ENCODE measurements at places on chromosomes 12 and 14.

GRCh38 chr12:128258866-128259555 is 8.0 kb upstream of the TMEM132C start:
- DNase-seq = no peak

DNA sequence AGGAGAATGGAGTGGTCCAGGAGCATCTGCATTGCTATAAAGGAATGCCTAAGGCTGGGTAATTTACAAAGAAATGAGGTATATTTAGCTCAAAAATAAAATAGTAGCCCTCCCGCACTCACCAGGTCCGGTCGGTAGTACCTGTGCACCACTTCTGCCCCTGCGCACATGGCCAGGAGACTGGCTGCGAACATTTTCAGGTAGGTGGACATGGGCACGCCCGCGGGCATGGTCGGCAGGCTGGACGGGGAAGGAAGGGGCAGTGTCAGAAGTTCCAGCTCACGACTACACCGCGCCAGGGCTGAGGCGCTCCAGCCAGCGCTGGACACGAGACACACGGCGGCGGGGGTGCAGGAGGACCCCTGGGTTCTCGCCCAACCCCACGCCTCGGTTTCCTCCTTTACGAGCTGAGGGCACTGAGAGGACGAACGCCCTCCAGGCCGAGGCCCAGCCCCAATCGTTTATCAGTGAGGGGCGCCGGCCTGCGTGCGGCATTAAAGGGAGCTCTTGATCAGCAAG is 9.1 kb upstream of the TDG start:
- DNase-seq = no peak

DNA sequence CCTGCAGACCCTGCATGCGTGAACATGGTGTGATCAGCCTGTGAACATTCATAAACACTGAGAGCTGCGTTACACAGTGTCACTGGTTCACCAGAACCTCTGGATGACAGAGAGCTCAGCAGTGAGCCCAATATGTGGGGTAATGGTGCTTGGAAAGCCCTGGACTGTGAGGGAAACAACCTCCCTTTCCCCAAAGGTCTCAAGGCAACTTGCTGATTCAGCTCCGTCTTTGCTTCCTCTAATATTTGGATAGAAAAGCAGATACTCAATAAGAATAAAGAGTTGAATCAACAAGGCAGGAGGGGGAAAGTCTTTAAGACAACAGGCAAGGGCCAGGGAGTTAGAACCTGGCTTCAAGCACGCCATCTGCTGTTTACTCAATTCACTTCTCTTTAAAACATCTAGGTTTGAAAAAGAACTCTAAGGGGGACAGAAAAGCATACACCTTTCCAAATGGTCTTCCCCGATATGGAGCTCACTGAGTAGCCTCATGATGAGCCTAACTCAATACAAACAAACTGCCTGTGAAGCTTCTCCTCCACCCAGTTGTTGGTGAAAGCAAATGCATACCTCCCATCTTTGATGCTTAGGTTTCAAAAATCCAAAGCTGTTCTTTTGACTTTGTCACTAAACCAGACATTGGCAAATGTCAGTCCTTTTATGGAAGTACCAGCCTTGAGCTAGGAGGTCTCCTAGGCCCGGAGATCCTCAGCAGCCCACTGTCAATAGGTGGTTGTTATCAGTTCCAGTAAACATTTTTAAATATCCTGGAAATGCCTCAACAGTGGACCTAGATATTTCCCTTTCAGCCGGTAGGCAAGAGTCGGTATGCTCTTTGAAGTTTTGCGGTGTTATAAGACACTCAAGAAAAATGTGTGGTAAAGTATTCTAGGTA is 76.1 kb downstream of the SAMD4A start:
- DNase-seq = no peak

DNA sequence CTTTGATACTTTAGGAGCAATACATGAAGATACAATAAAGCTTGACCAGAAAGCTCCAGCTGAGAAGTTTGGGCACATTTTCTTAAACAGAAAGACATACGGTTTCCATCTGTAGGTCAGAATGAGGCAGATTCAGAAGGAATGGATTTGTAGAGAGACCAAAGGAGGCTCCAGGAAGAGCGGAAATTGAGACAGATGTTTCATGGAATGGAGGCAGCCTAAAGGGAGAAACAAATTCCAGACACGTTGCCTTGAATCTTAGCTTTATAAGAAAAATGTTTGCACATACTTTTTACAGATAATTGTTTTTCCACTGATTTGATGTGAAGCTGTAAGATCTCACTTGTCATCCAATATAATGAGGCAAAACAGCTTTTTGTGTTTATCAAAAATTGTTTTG is 24.8 kb downstream of the EPYC start:
- DNase-seq = peak; percentile 43

DNA sequence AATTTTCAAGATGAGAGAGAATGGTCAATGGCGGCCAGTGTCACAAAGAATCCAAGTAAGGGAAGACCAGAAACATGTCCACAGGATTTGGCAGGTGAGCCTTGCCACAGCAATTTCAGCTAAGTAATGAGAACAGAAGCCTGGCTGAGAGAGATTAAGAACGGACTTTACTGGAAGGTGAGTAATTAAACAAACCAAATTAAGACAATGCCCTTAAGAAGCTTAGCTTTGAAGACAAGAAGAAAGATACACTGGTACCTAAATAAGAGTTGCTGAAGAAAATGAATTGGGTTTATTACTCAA is 145.4 kb upstream of the PLEKHG7 start:
- DNase-seq = no peak

DNA sequence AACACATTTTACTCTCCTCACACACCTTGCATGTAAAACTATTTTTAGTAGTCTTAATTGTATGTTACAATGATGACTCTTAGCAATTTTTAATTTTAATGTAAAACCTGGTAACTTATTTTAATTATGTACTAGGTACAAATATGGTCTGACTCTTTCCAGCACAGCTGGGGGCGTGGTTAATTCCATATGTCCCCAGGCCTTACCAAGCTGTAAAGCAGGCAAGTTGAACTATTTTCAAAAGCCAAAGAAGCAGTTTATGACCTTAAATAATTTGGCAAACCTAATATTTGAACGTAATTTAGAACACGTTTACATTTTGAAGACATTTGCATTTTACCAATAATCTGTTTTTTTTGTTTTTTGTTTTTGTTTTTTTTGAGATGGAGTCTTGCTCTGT is 9.3 kb upstream of the ACOT6 start:
- no peak for DNase-seq

DNA sequence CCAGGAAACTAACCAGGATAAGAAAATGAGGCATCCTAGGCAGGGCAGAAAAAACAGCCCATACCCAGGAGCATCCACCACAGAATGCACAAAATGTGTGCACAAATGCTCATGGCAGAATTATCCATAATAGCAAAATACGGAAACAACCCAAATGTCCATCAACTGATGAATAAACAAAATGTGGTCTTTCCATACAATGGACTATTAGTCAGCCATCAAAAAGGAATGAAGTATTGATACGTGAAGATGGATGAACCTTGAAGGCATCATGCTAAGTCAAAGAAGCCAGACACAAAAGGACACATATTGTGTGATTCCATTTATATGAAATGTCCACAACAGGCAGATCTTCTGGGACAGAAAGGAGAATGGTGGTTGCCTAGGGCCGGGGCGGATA is 19.1 kb downstream of the HRK start:
- DNase-seq = no peak

GRCh38 chr14:100675699-100676684 is 50.7 kb upstream of the DLK1 start:
- DNase-seq = no peak

DNA sequence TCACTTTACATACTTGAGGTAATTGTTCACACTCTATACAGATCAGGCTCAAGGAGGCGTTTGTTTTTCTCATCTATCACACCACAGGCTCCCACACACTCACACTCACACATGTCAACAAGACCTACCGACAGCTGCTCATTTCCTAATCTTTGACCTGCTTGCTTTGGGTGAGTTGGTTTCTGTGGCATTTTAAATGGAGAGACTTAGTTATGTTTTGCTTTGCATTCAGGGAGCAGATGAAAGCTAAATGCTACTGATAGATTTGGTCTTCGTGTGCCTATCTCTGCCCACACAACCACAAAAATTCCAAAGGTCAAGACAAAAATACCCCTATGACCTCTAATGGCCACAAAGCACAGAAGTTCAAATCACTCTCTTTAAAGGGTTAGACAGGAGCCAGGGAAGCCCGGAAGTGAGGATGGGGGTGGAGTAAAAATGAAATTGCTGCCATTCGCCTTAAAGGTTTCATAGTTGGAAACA is 203.5 kb upstream of the G2E3 start:
- DNase-seq = no peak

GRCh38 chr12:127556231-127556886 is 710.6 kb upstream of the TMEM132C start:
- no peak for DNase-seq

Data from AG09309 (cell line).